Natural killer cell treated with Interleukin-12 subunit alpha and Interleukin-12 subunit beta and Interleukin-15 and Interleukin-18, amount 100 ng/mL, for 72 hours (primary cell): ENCODE measurements at places on chromosomes 12 and 14. TPM values are rescaled to one million over a fixed set of nuclear protein-coding genes. Genes with fewer than 3 reads are reported as not detected.

DNA sequence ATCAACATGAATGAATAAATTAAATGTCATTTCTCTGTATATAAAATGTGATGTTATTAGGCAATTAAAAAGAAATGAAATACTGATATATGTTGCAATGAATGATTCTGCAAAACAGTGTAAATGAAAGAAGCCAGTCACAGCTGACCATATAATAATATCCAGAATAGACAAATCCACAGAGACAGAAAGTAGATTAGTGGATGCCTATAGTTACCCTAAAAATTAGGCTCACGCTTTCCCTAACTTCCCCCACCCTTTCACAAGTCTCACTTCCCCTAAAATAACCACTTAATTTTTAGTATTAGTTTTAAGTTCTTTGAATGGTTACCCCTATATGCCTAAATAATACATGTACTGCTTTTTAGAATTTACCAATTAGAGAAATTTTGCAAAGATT, 348.9 kb upstream of the FAR2 start:
- H3K36me3 ChIP-seq: no peaks in the 10 kb centered on the region
- H3K27ac ChIP-seq: no peak overlapping the region
- DNase-seq: no peak
- no peak overlapping the region for H3K4me3 ChIP-seq
- H3K27me3 ChIP-seq: no peaks in the 10 kb centered on the region
- H3K4me1 ChIP-seq: no peaks in the 10 kb centered on the region

DNA sequence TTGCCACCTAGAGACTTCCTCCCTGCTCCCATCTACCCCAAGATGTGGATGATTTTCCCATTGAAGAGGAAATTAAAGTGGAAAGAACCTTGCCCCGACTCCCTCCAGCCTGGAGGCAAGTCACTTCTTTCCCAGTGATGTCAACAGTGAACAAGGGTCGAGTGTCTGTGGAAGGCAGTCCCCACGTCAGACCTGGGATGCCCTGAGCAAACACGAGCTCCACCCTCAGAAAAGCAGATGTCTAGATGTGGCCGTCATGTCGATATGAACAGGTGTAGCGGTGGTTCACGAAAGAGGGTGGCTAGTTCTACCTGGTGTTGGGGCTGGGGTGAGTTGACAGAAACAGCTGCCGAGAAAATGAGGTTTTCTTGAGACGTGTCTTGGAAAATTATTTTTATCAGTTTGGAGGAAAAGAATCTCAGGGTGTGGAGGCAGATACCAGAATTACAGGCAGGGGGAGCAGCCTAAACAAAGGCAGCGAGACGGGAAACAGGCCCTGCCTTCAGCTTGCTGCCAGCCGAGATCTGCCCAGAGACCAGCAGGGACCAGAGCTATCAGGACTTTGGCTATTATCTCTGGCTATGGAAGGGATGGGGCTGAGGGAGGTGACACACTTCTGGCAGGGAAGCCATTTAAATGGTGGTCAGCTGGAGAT, 25.9 kb downstream of the SYNDIG1L start:
- H3K4me1 ChIP-seq: peaks cover 23% of the 10 kb centered on the region
- DNase-seq: no peak
- peak overlapping the region; percentile 32 for H3K4me3 ChIP-seq
- H3K27ac ChIP-seq: no peak overlapping the region
- H3K36me3 ChIP-seq: no peaks in the 10 kb centered on the region

Gene JAG2
- total RNA-seq: 5.9 TPM

DNA sequence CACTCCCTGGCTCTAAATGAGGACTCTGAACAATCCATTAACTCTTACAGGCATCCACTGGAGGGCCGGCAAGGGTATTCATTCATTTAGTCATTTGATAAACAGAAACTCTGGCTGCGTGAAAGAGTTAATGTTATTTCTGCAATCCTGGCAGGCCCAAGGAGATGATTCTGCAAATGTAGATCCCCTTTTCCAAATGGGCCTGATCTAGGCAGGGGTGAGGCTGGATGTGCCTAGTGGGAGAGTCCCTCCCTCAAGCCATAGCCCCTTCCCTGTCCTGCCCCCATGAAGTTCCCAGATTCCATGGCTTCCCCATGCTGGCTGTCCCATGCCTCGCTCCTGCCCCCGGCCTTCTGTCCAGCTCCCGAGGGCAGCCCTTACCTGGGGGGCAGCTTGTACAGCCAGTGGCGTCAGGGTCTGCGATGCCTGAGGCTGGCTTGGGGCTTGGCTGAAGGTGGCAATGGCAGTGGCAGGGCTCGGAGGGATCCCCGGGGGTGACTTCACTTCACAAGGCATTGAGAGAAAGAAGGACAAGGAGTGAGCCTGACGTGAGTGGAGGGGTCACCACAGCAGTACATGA, 18.4 kb downstream of the POU6F1 start:
- no peaks in the 10 kb centered on the region for H3K36me3 ChIP-seq
- no peak for DNase-seq
- H3K4me3 ChIP-seq: no peak overlapping the region
- no peak overlapping the region for H3K27ac ChIP-seq
- H3K27me3 ChIP-seq: no peaks in the 10 kb centered on the region

- H3K4me1 ChIP-seq: peaks cover 8% of the 10 kb centered on the region
- H3K27me3 ChIP-seq: no peaks in the 10 kb centered on the region
- H3K36me3 ChIP-seq: no peaks in the 10 kb centered on the region
- H3K27ac ChIP-seq: no peak overlapping the region
Observed at GRCh38 chr14:39109893-39110715, 4.0 kb upstream of the GEMIN2 start.

DNA sequence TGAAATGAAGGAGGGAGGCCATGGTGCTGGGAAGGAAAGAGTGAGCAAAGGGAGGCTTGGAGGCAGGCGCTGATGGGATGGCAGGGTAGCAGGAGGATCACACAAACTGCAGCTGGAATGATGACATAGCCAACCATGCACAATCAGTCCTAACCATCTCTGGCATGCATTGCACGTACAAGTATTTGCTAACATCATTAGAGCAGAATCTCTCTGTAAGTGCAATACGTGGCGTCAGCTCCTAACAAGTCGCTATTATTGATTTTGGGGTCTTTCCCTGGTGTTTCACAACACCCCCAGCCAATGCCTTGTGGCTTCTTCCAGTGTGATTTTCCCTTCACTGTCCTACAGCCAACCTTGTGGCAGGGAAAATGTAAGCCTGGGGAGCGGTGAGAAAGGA, 18.5 kb downstream of the BDKRB1 start:
- H3K36me3 ChIP-seq: no peaks in the 10 kb centered on the region
- no peak overlapping the region for H3K27ac ChIP-seq
- H3K4me1 ChIP-seq: peaks cover 3% of the 10 kb centered on the region
- no peak for DNase-seq

GRCh38 chr14:101118233-101118632, 214.7 kb upstream of the RTL1 start:
- H3K27ac ChIP-seq: no peak overlapping the region
- H3K4me3 ChIP-seq: no peak overlapping the region
- H3K27me3 ChIP-seq: peaks cover 15% of the 10 kb centered on the region
- peaks cover 5% of the 10 kb centered on the region for H3K4me1 ChIP-seq
- no peak for DNase-seq

Gene DLGAP5
- total RNA-seq: 60.6 TPM

DNA sequence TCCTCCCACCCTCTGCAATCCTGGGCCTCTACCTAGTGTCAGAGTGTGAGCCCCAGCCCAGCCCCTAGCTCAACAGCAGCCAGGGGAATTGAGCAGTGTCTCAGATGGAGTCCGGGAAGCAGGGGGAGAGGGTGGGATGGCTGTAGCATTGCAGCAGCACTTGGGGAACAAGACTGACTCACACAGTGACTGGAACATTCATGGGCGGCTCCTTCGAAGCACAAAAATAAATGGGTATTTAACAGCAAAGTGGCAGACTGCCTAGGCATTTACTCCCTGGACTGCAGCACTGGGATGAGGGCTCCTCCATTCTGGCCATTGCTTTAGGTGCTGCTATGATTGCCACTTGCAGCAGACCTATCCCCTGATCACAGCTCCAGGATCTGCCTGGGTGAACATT, 46.0 kb upstream of the STK38L start:
- H3K27ac ChIP-seq: no peak overlapping the region
- H3K27me3 ChIP-seq: no peaks in the 10 kb centered on the region
- H3K4me1 ChIP-seq: no peaks in the 10 kb centered on the region
- DNase-seq: no peak
- H3K36me3 ChIP-seq: no peaks in the 10 kb centered on the region

Gene SLC15A5
- total RNA-seq: not detected

- no peak overlapping the region for H3K27ac ChIP-seq
- no peaks in the 10 kb centered on the region for H3K27me3 ChIP-seq
Observed at GRCh38 chr14:85319998-85320630, 209.8 kb upstream of the FLRT2 start.

GRCh38 chr12:71685914-71686657, at the start of gene TMEM19:
TSS of gene TMEM19 (plus strand) at chr12:71686082. CDS start at chr12:71686681, 599 bp downstream.
- H3K27me3 ChIP-seq: no peaks in the 10 kb centered on the region
- peak within 1 kb of the TSS; percentile 88 for H3K4me3 ChIP-seq
- DNase-seq: peak; percentile 93

Gene C14orf180
- total RNA-seq: not detected
